ENCODE measurements at places on chromosomes 2 and 18.

- DNase-seq, result no peak
Observed at GRCh38 chr2:109611467-109612095, 2.2 kb downstream of the SEPTIN10 start.

DNA sequence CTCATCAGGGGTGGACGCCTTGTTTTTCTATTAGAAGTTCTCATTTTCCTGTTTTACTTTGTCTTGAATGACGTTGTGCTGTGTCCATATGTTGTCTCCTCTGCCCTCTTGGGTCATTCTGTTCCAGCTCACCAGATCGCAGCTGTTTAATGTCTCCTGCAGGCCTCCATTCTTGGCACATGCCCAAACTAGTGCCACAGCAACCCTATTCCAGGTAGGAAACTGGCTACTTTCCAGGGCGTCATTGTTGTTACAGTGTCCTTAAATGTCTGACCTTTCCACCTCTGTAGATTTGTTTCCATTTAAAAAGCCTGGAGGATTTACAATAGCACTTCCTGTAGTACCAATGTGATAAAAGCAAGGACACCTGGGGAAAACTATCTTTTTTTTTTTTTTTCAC lies 500.7 kb downstream of the METTL4 start:
- no peak for DNase-seq

GRCh38 chr2:209383212-209383611 lies 40.6 kb upstream of the MAP2 start:
- DNase-seq, result no peak

- no peak for DNase-seq
Observed at GRCh38 chr2:20970068-20970467, 73.8 kb downstream of the APOB start.

GRCh38 chr2:239102266-239102665 lies 254.4 kb downstream of the TWIST2 start:
- no peak for DNase-seq

- DNase-seq, result no peak
Observed at GRCh38 chr2:188620916-188621315, 329.2 kb downstream of the GULP1 start.

DNA sequence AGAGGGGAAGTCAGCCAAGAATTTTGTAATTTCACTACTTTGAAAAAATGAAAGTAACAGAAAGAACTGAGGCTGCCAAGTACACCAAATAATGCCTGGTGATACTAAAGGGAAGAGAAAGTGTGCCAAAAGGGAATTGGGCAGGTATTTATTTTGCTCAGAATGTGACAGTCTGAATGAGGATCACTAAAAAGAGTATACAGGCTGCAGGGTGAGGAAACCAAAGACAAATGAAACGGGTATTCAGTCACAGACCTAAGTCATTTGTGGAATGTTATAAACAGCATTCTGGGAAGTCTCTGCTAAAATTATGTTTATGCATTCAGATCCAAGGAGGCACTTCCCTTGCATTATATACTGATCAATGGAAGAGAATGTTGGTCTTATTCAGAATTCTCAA lies 418.6 kb upstream of the SLC39A10 start:
- DNase-seq, result no peak

GRCh38 chr18:62494764-62495163 lies 28.1 kb upstream of the ZCCHC2 start:
- DNase-seq, result no peak

DNA sequence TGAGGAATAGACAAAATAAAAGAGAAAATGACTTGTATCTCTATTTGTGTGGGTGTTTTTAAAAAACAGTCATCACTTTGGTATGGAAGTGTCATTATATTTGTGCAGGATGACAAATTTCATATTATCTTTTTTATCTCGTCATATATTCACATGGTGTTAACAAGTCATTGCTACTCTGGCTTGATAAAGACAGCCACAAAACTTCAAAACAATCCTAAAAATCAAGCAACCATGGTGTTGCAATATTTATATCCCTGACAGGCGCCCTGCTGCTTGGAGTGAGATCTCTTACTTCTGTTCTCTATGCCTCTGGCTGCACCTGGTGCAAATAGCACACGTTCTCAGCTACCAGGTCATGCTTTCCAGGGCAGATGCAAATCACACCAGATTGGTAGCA lies 278.0 kb upstream of the EPHA4 start:
- DNase-seq, result no peak

DNA sequence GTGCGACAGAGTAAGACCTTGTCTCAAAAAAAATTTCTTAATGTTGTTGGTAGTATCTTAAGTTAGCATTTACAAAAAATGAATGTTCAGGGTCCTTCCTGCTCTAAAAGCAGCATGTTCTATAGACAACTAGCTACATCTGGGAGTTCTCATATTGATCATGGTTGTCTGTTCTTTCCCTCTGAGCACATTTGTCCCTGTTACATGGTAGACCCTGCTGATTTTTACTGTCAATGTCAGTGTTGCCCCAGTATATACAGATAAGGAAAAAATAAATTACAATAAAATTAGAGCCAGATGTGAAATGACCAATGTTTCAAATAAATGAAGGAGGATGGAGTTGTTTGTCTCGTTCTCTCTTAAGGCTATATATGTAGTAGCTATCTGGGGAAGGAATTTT lies 63.2 kb downstream of the KCMF1 start:
- no peak for DNase-seq

- DNase-seq, result no peak
Observed at GRCh38 chr2:19138264-19138825, 220.1 kb downstream of the OSR1 start.

- no peak for DNase-seq
Observed at GRCh38 chr18:8238507-8238906, 370.7 kb upstream of the RAB12 start.

DNA sequence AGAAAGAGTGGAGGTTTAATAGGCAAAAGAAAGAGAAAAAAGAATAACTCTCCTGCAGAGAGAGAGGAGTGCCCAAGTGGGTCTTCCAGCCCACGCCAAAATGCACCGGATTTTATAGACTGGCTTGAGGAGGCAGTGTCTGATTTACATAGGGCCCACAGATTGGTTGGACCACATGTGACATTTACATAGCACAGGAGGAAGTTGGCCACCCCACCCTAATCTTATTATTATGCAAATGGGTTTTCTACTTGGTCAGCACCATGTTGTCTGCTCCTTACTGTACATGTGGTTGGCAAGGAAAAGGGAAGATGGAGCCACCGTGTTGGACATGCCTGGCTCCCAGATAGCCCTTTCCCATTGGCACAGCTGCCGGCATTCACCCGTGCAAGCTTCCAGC lies 56.8 kb downstream of the SP110 start:
- no peak for DNase-seq

- no peak for DNase-seq
Observed at GRCh38 chr2:89837962-89838625, 1146.6 kb downstream of the RPIA start.

GRCh38 chr2:64137996-64138395 lies 6.2 kb downstream of the PELI1 start:
- no peak for DNase-seq

GRCh38 chr18:617970-618504 lies 21.2 kb downstream of the CLUL1 start:
- no peak for DNase-seq

- no peak for DNase-seq
Observed at GRCh38 chr2:36831185-36831584, 134.7 kb downstream of the VIT start.

DNA sequence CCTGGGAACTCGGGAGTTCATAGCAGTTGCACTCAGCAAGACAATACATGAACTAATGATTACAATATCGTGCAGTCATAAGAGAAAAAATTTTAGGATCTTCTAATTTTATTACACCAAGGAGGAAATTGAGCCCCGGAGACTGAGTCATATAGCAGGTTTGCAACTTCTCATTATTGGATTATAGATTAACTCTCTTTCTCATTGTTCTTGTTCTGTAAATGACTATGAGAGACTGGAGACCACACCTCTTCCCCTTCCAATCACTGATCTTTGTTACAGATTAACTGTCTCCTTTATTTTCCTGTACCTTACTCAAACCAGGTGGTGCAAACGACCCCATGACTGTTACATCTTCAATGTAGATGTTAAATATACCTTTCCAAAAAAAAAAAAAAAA lies 435.8 kb upstream of the DDX18 start:
- no peak for DNase-seq

GRCh38 chr2:159904959-159905305 lies 106.9 kb upstream of the CD302 start:
- DNase-seq, result no peak

DNA sequence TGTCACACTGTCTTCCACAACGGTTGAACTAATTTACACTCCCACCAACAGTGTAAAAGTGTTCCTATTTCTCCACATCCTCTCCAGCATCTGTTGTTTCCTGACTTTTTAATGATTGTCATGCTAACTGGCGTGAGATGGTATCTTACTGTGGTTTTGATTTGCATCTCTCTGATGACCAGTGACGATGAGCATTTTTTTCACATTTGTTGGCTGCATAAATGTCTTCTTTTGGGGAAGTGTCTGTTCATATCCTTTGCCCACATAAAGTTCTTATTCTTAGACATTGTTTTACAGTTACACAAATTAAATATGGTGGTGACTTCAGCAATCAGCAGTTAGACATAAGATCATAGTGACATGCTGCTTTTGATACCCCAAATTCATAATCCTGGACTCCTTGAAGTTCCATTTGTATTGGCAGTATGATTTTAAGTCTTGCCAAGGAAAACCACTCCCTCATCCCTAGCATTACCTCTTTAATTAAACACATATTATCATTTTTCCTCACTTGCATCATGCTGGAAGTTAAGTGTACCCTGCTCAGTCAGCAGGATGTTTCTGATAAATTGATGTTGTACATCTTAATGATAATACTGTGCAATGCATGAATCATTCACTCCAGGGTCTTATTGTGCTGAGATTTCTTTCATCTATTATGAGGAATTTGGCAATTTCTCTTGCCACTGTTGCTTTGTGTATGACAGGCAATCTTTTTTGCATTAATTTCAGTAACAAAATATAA lies 67.6 kb upstream of the STAT1 start:
- no peak for DNase-seq

GRCh38 chr2:70717431-70718038 lies 50.5 kb downstream of the ADD2 start:
- no peak for DNase-seq

DNA sequence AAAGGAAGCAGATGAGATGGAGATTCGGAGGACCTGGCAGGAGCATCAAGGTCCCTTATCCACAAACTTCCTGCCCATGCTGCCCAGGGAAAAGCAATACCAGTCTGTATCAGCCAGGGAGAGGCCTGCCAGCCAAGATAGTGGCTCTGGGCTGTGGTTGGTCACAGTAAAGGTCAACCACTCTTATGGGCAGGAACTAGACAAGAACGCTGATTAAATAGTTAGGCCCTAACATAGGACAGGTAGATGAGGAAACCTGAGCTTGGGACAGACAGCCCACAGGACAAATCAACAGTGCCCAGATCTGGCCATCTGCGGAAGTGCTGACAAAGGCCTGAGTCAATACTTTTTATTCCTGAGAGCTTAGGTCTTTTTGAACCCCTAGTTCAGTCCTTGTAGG lies 10.7 kb downstream of the PSTPIP2 start:
- no peak for DNase-seq

- DNase-seq, result no peak
Observed at GRCh38 chr2:202104286-202104870, 31.3 kb downstream of the KIAA2012 start.

- no peak for DNase-seq
Observed at GRCh38 chr2:109264595-109265328, 135.8 kb downstream of the SH3RF3 start.

GRCh38 chr2:88692187-88692586 lies 714 bp downstream of the RPIA start:
- DNase-seq, result peak; percentile 53

DNA sequence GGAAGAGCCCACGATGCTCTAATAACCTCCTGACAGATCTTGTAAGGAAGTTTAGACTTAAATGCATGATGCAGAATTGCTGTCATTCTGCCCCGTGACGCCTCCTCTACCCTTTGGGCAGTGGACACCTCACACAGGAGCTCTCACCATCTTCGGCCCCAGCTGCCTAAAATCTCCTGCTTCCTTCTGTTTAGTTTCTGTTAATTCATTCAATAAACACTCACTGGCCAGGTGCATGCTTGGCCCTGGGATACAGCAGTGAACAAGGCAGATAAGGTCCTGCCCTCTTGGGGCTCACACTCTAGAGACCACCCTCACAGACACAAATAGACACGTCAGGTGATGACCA lies 81.1 kb downstream of the SEPTIN10 start:
- no peak for DNase-seq

DNA sequence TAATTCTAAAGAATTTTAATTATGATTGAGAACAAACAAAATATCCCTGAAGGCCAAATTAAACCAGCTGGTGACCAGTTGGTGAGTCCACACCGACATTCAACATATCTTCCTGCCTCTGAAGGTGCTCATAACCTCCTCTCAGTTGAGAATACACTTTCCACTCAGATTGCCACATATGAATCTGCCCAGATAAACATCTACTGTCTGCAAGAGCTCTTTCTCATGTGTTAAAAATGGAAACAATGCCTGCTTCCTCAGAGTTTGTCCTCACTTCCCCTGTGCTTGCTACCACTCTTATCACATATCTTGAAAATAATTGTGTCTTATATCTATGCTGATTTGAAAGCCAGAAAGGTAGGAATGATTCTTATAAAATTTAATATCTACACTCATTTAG lies 177.7 kb upstream of the GULP1 start:
- DNase-seq, result no peak

DNA sequence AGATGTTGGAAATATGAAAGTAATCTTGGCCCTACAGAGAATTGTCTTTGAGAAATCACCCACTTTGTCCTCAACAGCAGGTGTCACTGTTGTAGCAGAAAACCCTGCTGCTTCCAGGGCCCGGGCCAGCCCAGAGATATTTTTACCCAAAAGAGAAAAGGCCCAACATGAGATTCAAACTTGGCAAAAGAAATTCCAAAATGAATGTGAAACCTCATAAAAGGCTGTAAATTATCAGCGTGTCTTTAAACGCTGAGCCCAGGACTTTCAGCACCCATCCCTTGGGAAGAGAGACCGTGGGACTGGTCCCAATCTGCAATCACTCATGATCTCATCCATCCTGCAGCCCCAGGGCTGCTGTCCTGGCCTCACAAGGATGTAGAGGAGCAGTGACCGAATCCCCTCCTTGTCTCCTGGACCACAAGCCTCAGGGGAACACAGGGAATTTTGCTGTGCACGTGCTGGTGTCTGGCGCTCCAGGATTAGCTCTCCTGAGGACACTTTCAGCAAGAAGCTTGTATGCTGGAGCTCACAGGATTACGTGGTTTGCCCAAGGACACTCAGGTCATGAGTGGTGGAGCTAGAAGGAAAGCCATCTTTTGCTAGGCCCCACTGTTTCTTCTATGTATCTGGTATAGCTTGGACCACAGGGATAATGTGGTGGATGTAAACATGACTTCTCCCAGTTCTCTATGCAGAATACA lies 202.1 kb downstream of the RNF144A start:
- no peak for DNase-seq

DNA sequence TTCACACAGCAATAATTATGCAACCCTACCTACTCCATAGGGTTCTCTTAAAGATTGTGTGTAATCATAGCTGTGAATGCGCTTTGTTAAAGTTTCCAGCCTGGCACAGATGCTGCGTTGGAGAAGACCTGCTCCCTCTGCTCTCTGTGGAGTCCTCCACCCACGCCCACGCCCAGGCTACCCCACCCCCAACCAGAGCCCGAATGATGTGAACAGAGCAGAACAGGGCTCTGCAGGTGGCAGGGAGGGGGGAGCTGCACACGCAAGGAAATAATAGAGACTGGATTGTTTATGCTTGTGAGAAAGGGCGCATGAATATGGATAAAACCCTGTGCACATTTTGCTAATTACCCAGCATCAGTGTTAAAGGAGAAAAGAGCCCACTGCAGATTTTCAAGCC lies 447.5 kb downstream of the BCL11A start:
- DNase-seq, result no peak
